Caki2 (cell line): ENCODE measurements at places on chromosomes 7 and 10.

DNA sequence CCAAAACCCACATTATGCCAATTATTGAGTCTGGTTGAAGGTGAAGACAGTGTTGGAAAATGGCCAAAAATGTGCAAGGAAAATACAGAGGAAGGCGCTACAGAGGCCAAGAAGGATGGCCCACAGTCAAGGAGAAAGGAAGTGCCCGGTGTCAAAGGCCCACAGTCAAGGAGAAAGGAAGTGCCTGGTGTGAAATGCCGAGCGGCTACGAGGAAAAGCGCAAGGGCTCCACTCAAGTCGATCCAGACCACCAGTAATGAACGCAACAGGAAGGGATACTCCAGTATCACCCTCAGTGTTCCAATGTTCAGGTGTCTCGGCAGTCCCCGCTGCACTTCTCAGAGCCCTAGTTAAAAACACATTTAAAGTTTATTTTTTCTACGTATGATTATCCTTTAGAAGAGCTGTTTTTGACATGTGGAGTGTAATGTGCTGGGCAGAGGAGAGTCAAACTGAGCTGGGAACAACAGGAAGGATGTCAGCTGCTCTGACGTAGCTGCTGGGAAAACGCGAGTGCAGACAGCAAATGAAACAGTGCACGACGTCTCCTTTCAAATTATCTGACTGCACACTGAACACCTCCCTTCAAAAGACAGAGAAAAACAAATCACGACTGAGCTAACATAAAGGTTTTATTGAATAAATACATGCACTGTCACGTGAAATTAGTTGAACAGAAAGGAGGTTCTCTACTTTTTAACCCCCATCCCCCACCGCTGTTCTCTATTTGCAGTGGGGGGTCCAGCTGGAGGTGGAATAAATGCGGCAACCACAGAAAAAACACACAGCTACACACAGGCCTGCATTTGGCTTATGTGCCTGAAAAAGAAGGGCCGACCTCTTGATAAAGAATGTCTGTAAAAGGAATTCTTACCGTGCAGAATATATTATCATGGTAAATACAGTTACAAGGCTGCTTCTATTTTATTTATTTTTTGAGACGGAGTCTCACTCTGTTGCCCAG, 26.1 kb upstream of the NCAPG2 start:
- DNase-seq, result no peak

DNA sequence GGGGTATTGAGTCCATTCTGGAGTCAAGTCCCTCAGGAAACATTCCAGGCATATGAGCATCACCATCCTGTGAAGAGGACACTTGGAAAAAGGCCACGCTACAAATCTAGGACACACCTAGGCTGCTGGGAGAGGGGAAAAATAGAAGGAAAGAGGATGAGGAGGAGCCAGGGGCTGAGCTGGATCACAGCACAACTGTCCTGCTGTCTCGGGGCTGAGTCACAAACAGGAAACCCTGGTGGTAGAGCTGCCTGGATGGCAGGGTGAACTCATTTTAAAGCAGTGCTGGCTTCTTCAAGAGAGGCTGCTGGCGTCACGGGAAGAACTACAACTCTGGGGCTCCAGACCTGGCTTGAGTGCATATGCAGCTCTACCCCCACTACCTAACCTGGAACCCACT, 151.5 kb downstream of the RNF216 start:
- DNase-seq, result no peak

DNA sequence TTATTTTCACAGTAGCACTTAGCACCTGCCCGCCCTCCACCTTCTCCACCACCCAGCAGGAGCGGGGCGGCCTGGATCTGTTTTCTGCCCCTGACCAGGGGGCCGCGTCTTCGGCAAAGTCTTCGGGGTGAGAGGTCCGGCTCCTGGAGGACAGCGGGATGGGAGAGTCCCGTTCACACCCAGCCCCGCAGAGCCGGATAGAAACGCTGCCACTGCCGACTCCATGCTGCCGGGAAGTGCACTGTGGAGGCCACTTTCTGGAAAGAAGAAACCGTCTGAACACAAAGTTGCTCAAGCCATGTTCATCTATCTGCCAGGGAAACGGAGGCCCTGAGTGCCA, 14.5 kb upstream of the ZNF273 start:
- no peak for DNase-seq

- DNase-seq, result no peak
Measured at GRCh38 chr10:126905776-126906703, 812 bp downstream of the DOCK1 start.
